Nucleus accumbens (tissue), 56 donors: ENCODE measurements at places on chromosomes 1 and 21.

DNA sequence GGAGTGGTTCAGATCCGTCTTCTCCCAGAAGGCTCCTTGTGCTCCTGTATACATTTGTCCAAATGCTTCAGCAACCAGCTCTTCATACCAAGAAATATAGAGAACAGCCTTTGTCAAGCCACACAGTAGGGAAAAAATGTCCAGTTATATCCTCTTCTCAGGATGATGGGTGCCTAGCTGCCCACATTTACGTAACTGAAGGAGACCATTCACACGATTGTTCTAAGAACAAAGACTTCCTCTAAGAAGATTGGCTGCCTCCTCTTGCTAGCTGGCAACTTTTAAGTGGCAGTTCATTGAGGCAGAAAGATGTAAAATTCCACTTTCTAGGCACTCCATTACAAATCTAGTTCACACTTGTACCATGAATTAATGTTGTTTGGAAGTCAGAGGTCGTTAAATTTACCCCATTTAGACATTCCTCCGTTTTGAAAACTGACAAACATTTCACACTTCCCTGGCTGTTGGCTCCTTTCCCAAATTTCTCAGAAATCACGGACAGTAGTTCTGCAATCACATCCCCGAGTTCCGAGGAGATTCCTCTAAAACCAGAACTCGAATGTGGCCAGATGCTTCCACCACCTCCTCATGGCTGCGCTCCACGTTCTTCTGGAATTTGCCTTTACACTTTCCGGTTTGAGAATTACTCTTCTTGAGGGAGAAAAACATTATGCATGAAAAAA, 45.6 kb upstream of the CSF1 start:
- no peak for DNase-seq

GRCh38 chr1:2848006-2848670, 46.6 kb upstream of the TTC34 start:
- DNase-seq, result no peak

GRCh38 chr1:17158961-17159360, 39.7 kb upstream of the PADI2 start:
- DNase-seq, result no peak

GRCh38 chr21:41975391-41976272, 21.8 kb upstream of the C2CD2 start:
- no peak for DNase-seq

GRCh38 chr1:209150114-209150513, 433.4 kb upstream of the CAMK1G start:
- no peak for DNase-seq

- no peak for DNase-seq
Measured at GRCh38 chr21:38413958-38414548, 84.2 kb downstream of the ERG start.

DNA sequence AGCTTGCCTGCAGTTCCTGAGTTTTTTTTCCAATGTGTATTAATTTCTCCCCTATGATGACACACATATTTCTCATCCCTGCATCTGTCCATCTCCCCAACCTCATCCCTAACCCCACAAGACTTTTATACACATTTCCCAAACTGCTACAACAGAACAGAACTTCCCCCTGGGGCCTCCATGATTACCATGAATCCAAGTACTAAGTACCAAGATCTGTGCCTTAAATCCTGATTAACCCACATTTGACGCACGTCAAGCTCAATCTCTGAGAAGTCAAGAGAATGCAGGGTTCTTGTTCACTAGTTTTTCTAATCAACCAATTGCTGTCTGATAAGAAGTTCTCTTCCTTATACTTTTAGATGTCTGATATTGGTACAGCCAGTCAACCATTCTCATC, 9.7 kb downstream of the HMGN1 start:
- no peak for DNase-seq

GRCh38 chr1:67888216-67889106, 55.2 kb upstream of the GNG12 start:
- no peak for DNase-seq

- no peak for DNase-seq
Measured at GRCh38 chr1:91569411-91570119, 68.9 kb downstream of the CDC7 start.

- DNase-seq, result no peak
Measured at GRCh38 chr1:228691926-228692325, 43.4 kb upstream of the RHOU start.

DNA sequence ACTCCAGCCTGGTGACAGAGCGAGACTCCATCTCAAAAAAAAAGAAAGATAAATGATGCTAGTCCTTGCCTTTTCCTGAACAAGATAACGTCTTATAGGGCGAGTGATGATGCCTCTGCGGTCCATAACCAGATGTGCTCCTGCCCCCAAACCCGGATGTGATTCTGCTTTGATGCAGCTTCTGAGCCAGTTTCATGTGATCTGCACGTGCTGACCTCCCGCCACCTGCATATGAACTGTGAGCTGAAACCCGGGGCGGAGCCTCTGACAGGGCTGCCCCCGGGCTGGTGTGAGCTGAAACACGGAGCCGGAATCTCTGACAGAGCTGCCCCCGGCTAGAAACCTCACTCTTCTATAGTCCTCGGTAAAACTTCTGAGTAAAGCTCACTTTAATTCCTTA, 1.3 kb downstream of the KRTAP12-4 start:
- DNase-seq, result no peak

- peak; percentile 79 for DNase-seq
Measured at GRCh38 chr1:234722904-234723720, 113.1 kb upstream of the IRF2BP2 start.

DNA sequence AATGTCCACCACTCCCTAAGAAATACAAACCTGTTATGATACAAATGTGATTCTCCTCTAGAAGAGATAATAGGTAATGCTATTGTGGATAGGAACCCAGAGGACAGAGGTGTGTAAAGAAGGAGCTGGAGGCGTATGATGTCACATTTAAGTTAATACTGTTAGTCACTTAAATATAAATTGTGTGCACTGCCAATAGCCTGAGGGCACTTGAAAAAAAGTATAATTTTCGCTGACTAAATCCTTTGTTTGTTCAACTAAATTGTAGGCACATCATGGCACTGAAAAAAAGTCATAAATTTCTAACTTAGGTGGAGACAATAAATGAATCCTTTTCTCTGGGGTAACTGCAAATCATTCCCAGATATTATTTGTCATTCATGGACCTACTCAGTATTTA, 4.4 kb downstream of the RCSD1 start:
- DNase-seq, result no peak

DNA sequence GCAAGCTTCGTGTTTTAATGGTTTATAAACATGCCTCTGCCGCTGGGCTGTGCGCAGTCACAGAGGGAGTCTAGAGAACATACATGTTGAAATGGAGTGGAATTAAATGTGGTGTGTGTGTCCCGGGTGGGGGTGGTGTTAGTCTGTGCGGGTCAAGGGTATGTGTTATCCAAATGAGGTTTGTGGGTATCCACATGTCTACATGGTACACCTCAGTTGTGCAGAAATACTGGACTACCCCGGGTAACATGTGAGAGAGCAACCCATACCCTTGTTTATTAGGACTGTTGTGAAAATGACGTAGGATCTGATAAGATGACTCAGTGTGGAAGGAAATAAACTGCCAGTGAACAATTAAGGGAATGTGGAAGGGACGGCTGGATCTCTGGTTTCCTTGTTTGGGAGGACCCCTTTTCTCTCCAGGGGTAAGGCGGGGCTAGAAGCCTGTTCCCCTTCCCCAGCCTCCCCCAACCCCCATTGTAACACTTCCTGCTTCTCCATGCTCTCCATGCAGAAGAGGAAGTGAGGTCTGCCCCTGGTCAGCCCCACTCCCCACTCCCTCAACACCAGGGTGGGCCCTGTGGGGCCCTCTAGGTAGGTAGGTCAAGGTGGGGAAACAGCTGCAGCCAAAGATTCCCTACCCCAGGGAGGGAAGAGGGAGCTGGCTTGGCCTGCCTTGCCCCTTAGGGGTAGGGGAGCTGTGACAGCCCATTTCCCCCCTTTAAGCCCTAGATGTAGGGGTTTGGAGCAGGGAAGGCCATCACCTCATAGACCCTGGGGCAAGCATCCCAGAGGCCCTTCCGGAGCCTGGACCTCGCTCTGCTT, 690 bp downstream of the EPS8L3 start:
- no peak for DNase-seq

DNA sequence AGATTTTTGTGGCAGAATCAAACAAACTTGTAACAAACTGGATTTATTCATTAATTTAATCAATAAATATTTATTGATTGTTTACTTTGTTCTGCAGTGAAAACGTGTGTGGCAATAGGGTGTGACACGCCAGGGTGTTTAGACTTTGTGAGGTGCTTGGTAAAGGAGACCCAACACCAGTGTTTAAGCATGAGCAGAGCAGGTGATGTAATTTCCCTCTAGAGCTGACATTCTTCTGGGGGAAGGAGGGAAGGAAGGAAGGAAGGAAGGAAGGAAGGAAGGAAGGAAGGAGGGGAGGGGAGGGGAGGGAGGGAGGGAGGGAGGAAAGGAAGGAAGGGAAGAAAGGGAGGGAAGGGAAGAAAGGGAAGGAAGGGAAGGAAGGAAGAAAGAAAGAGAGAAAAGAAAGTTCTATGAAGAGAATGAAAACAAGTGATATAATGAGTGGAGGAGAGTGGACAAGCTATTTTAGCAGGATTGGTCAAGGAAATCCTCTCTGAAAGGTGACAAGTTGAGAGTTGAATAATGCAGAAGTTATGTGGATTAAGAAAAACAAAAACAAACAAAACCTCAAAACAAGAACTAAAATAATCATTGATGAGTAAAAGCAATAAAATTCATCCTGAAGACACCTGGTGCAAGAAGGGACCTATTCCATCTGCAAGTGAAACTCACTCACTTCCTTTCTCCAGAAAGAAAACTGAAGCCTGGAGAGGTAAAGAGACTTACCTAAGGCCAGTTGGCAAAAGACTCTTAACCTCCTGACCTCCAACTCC, 60.8 kb downstream of the TSEN15 start:
- no peak for DNase-seq

DNA sequence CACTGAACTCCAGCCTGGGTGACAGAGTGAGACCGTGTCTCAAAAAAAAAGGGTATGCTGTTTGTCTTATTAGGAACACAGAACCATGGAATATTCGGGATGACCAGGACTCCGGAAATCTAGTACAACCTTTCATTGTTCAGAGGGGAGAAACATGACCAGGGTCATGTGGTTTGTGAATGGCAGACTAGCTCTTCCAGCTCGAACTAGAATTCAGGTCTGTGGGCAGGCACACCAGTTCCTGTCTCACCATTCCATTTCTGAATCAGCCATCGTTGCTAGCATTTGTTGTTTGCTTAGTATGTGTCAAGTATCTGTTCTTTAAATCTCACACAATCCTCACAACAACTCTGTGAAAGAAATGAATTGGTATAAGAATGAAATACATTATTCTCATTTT, 50.9 kb downstream of the MDM4 start:
- DNase-seq, result no peak

DNA sequence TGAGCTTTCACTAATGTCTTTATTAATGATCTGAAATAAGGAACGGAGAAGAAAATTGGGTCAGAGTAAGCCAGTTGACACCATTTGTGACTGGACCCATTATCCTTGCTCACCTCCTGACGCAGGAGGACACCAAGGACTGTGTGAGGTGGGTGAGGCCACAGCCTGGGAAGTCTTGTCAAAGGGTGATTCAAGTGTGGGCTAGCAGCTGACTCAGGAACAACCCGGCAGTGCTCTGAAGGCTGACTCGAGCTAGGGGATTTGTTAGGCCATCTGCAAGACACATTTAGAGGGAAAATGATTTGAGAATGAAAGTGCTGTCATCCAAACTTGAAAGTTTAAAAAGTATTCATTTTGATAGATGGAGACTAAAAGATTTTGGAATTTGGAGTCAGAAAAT, 21.2 kb downstream of the PRRX1 start:
- no peak for DNase-seq

- no peak for DNase-seq
Measured at GRCh38 chr1:2239384-2239985, 11.4 kb downstream of the SKI start.

- DNase-seq, result no peak
Measured at GRCh38 chr21:25994758-25995163, 175.8 kb downstream of the APP start.

DNA sequence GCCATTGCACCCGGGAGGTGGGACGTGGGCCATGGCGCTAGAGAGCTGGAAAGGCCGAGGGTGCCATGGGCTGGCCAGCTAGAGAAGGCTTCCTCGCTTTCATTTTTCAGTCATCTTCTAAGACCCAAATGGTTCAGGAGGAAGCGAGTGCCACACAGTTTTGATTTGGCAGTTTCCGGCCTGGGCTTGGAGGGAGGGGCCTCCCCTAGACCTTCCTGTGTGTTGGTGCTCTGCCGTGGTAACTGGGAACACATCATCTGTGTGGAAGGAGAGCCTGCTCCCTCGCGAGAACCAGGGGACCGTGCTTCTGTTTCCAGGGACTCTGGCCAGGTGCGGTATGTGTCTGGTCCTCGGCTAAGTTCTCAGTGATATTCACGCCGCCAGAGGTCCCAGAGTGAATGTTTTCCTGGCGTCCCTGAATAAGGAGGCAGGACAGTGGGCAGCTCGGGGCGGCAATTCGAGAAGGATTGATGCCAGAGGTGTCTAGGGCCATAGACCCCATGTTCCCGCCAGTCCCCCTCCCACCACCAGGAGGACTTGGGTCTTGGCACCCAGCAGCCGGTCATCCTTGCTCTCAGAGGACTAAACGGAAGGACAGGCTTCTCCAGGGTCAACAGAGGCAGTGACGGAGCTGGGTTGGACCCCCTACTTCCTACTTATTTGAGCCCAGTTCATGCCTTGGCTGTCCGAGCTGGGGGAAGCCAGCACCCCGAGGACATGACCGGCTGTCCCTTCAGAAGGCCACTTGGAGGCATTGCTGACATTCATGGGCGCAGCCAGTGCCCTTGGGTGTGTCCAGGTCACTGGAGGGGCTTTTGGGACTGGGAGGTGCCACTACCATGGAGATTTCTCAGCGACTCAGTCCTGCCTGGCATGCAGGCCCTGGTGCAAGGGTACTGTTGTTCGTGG, 2.7 kb upstream of the NPHP4 start:
- no peak for DNase-seq

- no peak for DNase-seq
Measured at GRCh38 chr21:41876928-41877652, 2.1 kb downstream of the PRDM15 start.

- DNase-seq, result no peak
Measured at GRCh38 chr1:209012443-209013196, 570.9 kb upstream of the CAMK1G start.

DNA sequence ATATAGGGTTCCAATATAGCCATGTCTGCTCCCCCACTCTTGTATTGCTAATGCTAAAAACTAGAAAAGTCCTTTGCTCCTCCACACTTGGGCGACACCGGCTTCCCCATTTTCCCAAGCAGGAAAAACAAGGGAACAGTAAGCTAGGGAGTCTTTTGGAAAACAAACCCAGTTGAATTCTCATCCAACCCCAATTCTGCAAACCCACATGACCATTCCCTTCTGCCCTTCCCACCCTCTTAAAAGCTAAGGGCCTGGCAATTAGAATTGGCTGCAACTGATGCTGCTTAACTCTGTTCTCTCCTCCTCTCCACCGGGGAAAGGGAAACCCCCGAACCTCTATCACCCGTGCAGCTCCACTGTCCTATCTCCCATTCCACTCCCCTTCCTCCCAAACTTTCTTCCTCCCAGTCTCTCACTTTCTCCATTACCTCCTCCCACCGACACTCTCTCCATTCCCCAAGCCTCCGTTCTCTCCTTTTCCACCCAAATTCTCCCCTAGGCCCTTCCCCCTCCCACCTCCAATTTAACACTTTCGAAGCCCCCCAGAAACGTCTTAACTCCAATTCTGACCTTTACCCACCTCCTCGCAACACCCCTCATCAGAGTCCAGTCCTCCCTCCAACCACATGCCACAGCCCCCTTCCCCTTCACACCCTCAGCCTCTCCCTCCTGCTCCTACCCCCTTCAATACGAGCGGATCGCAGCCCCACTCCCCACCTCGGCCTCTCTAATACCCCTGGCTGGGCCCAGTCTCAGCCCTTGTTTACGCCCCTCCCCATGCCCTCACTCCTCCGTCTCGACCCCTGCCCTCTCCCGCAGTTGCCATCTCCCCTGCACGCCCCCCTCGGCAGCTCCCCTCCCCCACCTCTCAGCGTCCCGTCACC, 701 bp downstream of the DEDD start:
- DNase-seq, result no peak
